ENCODE measurements at places on chromosomes 5 and 9.

DNA sequence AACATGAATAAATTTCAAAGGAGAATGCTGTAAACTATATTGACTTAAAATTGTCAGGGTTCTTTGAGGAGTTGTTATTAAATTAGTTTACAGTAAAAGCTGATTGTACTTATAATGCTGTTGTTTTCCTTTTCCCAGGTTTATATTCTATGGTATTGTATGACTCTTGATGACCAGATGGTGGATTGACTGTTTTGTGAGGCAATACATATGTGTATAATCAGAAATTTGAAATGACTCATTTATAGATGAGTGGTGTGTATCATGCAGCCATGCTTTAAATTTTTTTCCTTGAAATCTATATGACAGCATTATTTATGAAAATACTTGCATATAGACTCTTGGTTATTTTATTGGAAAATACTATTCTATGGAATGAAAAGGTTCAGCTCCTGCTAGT lies 195.3 kb downstream of the CNTLN start:
- DNase-seq: no peak

DNA sequence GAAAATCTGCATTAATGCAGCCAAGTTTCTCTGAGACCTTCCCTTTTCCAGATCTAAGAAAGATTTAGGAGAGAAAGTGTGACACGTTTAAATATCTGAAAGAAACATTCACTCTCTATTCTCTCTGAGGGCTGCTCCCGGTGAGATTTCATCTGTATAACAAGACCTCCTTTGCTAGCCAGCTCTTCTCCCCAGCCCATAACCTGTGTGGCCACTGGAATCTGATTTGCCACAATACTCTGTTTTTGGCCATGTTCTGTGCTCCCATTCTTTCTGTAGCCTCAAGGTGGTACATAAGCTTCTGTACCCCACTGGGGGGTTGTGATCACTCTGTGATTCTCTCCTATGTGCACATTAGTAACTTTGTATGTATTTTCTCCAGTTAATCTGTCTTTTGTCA lies 291.0 kb upstream of the SEMA6A start:
- no peak for DNase-seq

- DNase-seq: no peak
Observed at GRCh38 chr5:14665101-14665822, 744 bp downstream of the OTULIN start.

GRCh38 chr5:170148430-170149205 lies 42.9 kb downstream of the FOXI1 start:
- no peak for DNase-seq

DNA sequence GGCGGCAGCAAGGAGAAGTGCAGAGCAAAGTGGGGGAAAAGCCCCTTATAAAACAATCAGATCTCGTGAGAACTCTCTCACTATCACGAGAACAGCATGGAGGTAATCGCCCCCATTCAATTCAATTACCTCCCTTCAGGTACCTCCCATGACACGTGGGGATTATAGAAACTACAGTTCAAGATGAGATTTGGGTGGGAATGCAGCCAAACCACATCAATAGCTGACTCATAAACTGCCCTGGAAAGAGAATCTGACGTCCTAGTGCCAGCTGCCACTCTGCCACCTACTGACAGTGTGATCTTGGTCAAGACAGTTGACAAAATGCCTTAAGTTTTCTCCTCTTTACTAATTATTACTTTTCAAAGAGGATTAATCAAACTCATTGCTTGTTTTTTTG lies 128.3 kb downstream of the GPBP1 start:
- peak; percentile 11 for DNase-seq

GRCh38 chr5:10585518-10585915 lies 21.6 kb downstream of the ANKRD33B start:
- DNase-seq: no peak

- no peak for DNase-seq
Observed at GRCh38 chr5:116942622-116943021, 368.0 kb upstream of the SEMA6A start.

DNA sequence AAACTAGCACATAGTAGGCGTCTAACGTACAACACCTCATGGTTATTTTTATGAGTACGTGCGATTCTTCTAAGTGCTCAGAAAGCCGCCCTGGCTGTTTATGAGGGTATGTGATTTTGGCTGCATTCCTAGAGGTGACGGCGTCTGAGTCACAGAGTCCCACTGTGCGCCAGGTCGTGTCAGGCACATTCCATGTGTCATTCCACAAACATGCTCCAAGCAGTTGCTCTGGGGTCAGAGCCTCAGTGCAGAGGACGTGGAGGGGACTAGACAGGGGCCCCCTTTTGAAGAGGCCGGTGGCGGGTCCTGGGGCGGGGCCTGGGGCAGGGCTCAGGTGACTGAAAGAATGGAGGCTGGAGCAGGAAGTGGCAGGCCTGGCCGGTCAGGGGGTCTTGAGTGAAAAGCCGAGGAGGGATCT lies 51.9 kb downstream of the NEK6 start:
- DNase-seq: no peak

GRCh38 chr9:22332202-22332601 lies 114.4 kb upstream of the DMRTA1 start:
- DNase-seq: no peak

GRCh38 chr5:90876366-90876765 lies 317.8 kb downstream of the ADGRV1 start:
- no peak for DNase-seq

DNA sequence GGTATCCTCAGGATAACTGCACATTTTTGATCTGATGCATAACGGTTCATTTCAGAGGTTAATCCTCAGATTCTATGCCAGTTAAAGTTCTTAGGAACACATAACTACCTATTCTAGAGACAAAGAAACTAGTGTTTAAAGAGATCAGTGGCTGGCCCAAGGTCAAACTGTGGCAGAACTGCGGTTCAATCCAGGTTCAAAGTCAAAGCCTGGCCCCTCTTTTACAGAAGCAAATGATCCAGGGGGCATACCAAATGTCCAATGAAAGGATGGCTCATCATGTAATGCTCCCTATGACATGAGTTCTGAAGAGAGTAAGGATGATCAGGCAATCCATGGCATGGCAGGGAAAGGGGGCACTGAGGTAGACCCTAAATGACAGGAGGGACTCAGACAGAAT lies 283.3 kb downstream of the SPOCK1 start:
- DNase-seq: no peak

DNA sequence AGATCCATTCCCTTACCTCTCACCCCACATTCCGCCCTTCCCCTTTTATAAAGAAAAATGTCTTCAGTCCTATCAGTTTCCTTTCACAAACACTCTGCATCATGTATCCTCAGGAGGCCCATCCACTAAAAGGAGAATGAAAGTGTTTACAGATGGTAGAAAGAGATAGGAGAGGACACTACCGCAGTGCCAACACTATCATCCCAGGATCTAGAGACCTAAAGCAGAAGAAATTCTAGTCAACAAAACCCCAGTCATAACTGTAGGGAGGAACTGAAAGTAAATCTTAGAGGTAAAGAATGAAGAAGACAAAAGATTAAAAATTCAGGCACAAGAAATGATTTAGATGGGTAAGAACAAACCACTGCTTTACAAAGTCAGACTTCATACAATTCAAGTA lies 114.1 kb downstream of the MLLT3 start:
- peak; percentile 63 for DNase-seq

DNA sequence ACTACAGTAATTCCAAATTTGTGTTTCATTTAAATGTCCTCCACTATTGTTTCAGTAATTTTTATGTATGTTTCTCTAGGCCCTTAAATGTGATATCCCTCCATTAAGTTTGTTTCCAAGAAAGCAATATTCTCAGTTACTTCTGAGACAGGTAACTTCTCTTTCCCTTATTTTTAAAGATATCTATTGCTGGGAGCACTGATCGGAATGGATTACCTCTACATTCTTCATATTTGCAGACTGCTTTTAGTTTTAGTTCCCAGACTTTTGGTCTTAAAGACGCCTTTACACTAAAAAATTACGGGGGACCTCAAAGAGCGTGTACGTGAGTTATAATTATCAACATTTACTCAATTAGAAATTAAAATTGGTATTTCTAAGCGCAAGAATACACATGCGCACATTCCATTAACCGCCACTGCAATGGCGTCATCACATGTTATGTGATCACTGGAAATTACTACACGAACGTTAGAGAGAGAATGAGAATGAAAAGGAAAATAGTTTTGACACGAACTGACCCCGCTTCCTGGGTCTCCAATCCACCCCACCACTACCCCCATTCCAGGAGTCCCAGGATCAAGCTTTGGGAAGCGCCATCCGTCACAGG lies 519 bp upstream of the RAD50 start:
- DNase-seq: no peak

DNA sequence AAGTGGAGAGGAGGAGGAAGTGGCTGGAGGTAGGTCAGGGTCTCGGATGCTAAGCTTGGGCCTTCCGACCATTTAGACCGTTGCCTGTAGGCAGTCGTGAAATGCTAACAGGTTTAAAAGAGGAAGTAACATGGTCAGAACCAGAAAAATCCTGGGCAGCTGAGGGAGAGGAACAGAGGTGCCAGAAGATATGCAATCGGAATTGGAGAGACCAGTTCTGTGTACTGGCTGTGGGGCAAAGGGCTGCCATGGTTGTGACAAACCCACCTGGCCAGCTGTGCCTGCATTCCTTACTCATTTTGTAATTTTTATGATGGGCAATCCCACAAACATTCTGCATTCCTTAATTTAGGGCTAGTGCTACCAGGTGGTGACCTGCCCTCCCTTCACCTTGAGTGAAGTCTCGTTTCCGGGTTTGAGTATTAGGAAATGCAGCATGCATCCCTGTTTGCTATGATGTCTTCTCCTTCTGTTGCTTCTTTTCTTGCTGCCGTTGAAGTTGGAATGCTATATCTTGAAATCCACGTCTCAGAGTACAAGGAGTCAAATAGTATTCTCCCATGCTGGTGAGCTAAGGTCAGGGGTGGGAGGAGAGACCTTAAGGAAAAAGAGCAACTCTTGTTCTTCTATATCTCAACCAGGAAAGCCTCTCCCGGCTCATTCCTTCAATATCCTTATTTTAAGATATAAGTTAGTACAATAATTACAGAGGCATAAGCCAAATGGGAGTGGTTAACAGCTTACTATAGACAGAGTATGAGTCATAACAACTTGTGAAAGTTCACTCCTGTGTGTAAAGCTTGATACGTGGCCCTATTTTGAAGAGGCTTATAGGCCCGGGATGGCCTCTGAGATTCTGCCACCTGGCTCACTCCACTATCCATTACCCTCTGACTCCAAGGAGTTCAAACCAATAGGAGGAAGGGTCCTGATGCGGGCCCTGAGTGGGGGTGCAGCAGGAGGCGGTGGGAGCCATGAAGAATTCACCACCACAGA lies 37.0 kb downstream of the B4GALT1 start:
- DNase-seq: no peak

GRCh38 chr9:126661521-126662251 lies 48.0 kb downstream of the LMX1B start:
- no peak for DNase-seq

- DNase-seq: no peak
Observed at GRCh38 chr5:164617290-164617689, 1111.9 kb downstream of the MAT2B start.

DNA sequence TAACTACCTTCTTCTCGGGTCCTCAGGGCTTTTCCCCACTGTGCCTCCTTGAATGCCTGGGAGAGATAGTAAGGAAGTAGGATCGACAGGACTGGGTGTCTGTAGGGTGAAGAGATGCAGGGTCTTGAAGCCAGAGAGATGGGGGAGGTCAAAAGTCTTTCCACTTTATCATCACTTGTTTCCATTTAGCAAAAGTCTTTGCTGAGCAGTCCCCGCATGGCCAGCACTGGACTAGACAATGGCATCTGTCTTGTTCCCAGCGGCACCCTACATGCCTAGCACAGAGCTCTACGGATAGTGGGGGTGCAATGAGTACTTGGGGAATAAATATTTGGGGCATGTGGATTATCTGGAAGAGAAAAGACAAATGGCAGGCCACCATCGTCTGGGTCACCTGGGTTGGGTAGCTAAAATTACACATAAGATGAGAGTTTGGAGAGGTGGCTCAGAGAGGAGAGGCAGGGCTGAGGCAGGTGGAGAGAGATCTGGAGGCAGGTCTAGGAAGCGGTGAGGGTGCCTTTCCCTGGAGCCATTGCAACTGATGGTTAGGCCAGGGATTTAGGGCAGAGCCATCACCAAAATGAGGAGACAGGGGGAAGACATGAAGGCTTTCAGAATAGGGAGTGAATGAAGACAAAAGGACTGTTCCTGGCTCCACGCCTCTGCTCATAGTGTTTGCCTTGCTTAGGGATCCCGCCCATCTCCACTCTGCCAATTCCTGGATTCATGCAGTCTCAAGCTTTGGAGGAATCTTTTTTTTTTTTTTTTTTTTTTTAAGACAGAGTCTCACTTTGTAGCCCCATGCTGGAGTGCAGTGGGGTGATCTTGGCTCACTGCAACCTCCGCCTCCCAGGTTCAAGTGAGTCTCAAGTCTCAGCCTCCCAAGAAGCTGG lies 250.8 kb upstream of the KLF4 start:
- DNase-seq: peak; percentile 25

DNA sequence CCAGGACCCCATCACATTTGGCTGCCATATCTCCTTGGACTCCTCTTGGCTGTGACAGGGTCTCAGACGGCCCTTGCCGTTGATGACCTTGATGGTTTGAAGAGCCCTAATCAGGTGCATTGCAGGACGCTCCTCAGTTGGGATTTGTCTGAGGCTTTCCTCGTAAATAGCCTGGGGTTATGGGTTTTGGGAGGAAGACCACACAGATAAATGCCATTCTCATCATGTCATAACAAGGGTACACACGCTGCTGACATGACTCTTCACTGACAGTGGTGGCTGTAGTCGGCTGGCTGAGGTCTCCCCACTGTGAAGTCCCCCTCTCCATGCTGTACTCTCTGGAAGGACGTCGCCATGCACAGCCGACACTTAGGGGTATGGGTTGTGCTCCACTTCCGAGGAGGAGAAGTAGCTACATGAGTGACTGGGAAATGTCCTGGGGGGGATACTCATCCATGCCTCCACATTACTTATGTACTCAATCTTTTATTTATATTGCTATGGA lies 42.9 kb upstream of the SPTLC1 start:
- DNase-seq: no peak

DNA sequence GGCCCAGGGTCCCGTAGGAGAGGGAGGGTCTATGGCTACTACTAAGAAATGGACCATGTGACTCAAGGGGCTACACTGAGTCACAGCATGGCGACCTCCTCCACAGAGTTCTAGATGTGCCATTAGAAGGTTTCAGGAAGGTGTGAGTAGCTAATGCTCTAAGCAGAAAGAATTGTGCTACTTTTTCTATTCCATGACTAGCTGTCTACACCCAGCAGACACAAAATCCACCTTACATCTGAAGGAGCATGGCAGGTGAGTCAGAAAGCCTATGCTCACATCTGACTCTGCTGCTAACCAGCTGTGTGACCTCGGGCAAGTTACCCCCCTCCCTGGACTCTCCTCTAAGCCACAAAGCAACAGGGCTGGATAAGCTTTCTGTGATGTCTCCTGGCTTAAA lies 14.4 kb upstream of the MEIKIN start:
- no peak for DNase-seq

DNA sequence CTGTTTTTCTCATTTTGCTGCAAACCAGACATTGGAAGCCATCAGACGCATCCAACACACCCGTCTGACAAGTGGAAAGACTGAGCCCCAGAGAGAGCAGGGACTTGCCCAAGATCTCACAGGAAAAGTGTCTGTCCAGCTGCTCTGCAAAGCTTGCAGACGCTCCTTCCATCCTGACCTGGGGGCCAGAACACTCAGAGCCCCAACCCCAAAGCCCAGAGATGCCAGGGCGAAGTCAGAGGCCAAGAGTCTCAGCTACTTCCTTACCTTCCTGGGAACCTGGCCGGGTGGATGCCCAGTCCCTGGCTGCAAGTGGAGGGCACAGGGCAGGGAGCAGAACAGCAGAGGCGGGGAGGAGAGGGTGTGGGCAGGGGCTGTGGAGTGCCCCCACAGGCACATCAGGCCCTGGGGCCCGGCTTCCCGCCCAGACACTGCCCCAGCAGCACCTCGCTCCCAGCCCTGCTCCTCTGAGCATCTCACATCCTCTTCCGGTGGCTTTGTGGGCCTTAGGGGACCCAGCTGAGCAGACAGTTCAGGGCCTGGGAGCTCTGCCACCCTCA lies 9.7 kb upstream of the RALGDS start:
- DNase-seq: no peak

All from LNCaP clone FGC (cell line).